ENCODE measurements at places on chromosomes 13 and 19.
A peak's percentile ranks its signal among the peaks of the same experiment; 100 is the strongest.

- no peak for DNase-seq
These were observed 23.1 kb upstream of the ZNF414 start for GRCh38 chr19:8537099-8537498.

DNA sequence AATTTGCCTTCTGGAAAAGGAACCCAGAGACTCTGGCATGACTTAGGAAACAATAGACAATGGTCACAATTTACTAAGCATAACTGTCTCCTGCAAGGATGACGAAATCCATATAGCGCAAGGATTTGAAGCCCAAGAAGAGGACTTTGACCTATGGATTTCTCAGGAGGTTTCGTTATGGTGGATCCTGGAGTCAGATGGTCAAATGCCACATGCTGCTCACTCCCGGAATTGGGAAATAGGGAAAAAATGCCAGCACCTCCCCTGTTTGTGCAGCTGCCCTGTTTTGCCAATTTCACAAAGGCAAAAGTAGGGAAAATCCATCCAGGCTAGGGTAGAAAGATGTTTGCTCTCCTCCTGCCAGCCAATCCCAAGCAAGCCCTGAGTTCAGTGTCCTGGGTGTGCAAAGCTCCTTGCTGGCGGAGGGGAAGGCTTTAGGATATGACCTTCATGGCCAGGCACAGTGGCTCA is 23.4 kb downstream of the RDH8 start:
- no peak for DNase-seq

- no peak for DNase-seq
These were observed 33.5 kb upstream of the SPRY2 start for GRCh38 chr13:80374444-80374843.

- no peak for DNase-seq
These were observed 180.3 kb upstream of the ZNF507 start for GRCh38 chr19:32165141-32165540.

GRCh38 chr19:31121501-31121900 is 227.7 kb downstream of the TSHZ3 start:
- no peak for DNase-seq

GRCh38 chr13:59914556-59914955 is 249.2 kb downstream of the DIAPH3 start:
- DNase-seq = no peak

DNA sequence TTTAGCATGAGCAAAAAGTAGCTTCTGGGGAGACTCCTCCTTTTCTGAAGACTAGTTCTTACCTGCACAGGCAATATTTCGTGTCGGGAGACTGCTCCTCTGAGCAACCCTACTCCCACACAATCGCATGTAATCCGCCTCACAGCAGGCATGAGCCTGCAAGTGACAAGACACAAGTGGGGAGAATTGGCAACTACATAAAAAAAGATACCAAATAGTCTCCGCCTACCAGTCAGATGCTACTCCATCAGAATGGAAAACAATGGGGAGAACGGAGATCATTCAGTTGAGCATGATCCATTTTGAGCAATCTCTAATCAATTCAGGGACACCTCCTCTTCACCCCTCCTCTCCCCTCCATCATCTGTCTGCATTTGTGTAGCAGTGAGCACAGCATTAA is 321.0 kb downstream of the COG6 start:
- no peak for DNase-seq

DNA sequence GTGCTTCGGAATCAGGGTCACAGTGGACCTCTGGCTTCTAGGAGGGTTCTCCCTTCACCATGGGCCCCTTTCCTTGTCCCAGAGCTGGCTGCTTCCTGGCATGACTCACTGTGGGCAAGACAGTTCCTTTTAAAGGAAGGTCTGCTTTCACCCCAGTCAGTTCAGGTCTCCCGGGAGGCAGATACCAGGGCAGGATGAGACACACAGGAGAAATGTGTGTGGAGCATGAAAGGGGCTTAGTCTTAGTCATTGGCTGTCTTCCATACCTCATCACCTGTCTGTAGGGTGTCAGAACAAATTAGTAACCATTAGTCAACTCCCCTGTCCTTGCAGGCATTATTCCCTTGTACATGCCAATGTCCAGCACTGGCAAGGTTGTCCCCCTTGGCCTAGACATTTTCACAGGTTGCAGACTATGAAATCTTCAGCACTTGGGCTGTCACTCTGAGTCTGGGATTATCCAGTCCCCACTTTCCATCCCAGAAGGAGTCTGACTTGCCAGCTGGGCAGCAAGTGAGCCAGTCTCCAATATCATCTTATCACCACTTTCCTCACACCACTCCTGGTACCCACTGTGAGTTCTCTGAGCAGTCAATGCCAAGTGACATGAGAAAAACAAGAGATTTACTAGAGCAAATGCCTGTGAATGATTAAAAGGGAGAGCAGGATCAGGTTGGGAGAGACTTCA is 76.8 kb upstream of the MEDAG start:
- DNase-seq = no peak

- DNase-seq = no peak
These were observed 910.8 kb upstream of the SLITRK6 start for GRCh38 chr13:86710013-86710412.

DNA sequence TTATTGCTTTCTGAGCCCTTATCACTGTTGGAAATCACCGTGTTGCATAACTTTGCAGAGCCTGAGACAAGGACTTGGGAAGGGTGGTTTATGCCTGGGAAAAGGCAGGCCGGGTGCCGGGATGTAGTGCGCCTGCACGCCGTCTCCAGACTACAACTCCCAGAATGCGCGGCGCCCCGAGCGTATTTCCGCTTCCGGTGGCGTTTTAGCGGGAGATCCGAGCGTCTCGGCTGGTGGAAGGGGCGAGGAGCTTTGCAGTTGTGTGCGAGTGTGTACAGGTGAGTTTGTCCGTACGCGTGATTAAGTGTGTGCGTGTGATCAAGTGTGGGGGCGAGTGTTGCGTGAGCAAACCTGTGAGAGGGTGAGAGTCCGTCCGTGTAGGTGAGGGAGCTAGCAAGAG is 75.4 kb downstream of the PEG3 start:
- no peak for DNase-seq

- no peak for DNase-seq
These were observed 241.2 kb downstream of the ABCC4 start for GRCh38 chr13:95060014-95060519.

DNA sequence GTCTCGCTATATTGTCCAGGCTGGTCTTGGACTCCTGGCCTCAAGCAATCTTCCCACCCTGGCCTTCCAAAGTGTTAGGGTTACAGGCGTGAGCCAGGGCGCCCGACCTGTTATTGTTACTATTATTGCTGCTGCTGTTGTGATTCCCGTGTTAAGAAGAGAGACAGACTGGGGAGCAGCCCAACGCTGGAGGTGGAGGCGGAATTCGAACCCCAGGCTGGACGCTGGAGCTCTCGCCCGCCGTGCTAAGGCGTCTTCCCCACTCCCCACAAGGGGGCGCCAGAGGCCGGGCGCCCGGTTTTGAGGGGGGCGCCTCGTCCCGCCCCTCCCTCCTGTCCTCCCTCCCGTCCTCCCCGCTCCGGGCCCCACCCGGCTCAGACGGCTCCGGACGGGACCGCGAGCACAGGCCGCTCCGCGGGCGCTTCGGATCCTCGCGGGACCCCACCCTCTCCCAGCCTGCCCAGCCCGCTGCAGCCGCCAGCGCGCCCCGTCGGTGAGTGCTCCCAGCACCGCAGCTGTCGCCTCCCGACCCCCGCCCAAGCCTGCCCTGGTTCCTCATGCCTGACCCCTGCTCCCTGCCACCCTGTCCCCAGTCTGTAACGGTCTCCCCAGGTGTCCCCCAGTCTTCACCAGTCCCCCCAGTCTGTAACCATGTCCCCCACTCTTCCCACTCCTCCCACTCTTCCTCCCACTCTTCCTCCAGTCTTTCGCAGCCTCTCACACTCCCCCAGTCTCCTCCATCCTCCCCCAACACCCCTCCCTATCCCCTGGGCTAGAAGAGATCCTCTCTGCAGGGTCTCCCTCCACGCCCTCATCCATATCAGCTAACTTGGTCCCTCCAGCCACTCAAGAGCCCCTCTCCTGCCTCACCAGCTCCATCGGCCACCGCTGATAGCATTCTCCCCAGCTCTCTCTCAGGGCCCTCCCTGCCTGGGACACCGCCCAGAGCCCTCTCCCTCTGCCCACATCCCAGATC is at the start of gene EHD2:
Gene EHD2 (plus strand): TSS at position 377 of the 976 bp plus-strand sequence. CDS start 3,191 bp downstream, outside the sequence.
- DNase-seq = peak; percentile 58

DNA sequence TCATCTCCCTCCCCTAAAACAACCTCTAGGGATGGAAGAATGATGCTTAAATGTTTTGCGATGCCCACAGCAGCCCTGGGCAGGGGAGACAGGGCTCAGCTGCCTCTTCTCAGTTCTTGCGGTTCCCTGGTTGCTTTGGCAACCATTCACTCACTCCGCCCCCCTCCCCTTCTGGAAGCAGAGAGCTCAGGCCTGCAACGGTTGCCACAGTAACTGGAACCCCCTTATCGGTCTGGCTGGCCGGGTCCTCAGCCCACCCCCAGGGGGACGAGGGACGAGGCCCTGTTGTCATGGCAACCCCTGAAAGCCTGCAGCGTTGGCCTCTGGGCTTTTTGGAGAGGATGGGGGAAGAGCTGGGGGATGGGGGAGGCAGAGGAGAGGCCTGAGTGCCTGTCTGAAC is 19.5 kb downstream of the NOVA2 start:
- DNase-seq = no peak

- DNase-seq = no peak
These were observed 181.4 kb downstream of the KCTD15 start for GRCh38 chr19:33977756-33978685.

DNA sequence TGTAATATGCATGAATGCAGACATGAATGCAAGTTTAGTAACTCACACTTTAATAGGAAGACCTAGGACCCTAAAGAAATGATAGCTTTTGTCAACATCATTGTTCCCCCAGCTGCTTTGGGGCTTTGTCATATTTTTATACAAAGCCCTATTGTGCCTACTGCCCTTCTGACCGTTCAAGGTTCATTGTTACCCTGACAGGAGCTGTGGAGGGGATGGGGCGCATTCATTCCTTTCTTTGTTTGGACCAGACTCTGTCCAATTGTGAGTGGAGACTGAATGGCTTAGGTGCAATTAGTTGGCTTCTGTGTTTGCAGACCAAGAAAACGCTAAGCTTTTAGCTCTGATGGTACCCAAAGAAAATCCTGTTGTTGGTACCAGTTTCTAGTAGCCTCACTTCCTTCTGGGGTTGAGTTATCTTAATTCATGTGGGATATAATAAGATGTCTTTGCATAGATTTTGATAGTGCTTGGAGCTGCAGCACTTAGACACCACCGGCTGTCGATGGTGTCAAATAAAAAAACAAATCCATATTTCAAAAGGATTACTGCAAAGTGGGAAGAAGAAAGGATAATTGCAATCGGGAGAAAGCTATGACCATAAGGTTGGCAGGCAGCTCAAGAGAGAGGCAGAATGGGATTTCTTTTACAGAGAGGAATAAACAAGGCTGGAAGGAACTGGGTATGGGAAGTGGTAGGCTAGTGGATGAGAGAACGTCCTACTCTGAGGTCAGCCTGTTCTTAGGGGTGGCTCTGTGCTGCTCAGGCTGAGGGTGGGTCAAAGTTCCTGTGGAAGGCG is 133.9 kb upstream of the TMTC4 start:
- DNase-seq = no peak

DNA sequence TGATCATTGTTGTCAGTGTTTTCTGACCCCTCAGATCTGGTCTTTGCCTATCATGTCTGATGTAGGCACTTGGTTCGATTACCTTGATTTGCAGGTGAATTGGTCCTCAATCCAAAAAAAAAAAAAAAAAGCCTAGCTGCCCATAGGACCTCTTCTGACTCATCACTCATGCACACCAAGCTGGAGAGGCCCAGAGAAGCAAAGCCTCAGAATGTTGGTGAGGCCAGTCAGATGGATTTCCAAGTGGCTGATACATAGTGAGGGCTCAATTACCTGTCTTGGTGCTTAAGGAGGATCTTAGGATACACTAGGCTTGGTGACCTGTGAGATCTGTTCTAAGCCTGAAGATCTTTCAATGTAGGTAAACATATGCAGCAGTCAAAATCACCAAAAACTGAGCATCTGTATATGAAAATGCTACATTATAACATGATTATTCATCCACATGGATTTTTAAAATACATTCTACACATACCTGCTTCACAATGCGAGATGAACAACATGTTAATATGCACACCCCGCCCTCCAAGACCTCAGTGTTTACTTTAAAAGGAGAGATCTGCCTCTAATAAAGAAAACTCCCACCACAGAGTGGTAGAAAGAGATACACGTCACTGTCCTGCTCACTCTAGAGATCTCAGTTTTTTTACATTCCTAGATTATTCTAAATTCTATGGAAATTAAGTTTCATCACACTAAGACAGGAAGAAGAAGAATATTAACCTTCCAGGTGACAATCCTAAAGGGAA is 79.9 kb upstream of the RAP2A start:
- DNase-seq = no peak

DNA sequence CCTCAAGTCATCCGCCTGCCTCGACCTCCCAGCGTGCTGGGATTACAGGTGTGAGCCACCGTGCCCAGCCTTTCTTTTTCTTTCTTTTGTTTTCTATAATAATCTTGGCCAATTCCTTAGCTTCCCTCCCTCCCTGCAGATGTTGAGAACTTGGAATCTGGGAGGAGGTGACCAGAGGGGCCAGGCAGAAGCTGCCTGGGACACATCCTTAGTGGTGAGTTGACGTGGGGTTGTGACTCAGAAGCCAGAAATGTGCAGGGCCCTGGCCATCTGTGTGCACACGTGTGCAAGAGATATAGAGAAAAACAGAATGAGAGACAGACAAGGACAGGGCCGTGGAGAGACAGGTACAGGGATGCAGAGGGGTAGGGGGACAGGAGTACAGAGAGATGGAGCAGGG is 154.3 kb downstream of the SIPA1L3 start:
- no peak for DNase-seq

- DNase-seq = no peak
These were observed 418.1 kb downstream of the TSHZ3 start for GRCh38 chr19:30930941-30931706.

GRCh38 chr13:50757008-50757407 is 86.5 kb downstream of the DLEU7 start:
- DNase-seq = no peak

- DNase-seq = no peak
These were observed 14.9 kb upstream of the RNF113B start for GRCh38 chr13:98192008-98192407.

DNA sequence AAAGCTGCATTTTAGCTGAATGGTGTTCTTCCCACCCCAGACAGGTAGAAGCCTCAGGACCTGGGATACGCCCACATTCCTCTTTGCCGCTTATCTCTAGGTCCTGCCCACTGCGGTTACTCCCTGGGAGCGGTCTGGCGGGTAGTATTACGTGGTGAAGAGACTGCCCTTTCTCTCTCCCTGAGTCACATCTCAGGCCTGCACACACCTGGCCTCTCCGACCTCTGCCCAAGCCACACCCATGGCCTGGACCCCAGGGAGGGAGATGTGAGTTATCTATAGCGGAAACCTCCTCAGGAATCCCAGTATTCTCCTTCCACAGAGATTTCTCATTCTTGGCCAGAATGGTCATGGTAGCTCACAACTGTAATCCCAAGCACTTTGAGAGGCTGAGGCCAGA is 17.3 kb downstream of the RHPN2 start:
- DNase-seq = no peak
